ENCODE measurements at places on chromosomes 7 and 10.
A peak's percentile ranks its signal among the peaks of the same experiment; 100 is the strongest.

- peak; percentile 24 for DNase-seq
Observed at GRCh38 chr7:123573896-123574467, 16.4 kb upstream of the NDUFA5 start.

- no peak for DNase-seq
Observed at GRCh38 chr7:135784013-135784412, 35.4 kb upstream of the FAM180A start.

DNA sequence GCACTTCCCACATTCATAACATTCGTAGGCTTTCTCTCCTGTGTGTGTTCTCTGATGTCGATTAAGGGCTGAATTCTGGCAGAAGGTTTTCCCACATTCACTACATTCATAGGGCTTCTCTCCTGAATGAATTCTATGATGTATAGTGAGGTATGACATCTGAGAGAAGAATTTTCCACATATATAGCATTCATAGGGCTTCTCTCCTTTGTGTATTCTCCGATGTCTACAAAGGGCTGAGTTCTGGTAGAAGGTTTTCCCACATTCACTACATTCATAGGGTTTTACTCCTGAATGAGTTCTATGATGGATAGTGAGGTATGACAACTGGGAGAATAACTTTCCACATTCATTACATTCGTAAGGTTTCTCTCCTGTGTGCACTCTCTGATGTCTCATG lies 15.6 kb downstream of the ZNF12 start:
- no peak for DNase-seq

GRCh38 chr7:1400371-1400770 lies 58.9 kb downstream of the MICALL2 start:
- no peak for DNase-seq

- DNase-seq = peak; percentile 29
Observed at GRCh38 chr10:29535012-29535777, 99.6 kb downstream of the SVIL start.

GRCh38 chr10:71218651-71219050 lies 6.3 kb downstream of the UNC5B start:
- no peak for DNase-seq

DNA sequence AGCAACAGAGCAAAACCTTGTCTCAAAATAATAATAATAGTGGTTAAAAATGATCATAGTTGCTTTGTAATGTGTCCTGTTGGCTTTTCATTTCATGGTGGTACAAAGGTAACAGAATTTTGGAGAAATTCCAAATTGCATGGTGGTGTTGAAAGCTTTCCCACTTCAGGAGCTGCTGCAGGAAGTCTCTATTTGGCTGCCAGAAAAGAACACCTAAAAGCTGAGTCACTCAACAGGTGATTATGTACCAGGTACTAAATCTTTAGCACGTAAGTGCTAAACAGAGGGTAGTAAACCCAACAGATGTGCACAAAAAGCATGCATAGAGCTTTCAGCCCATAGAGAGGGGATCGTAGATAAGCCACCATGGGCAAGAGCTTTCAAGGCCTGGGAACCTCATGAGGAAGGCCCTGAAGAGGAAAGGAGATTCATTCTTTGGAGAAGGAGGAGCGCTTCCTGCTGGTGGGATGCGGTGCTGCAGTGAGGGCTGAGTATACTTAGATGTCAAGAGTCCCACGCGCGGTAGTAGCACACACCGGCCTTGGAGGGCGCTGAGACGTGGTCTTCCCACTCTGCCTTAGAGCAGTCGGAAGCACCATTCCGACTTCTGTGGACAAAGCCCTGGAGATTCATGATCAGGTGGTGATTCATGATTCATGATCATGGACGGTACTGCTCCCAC lies 118.7 kb downstream of the RALA start:
- peak; percentile 68 for DNase-seq

GRCh38 chr10:3465406-3465891 lies 292.9 kb upstream of the PITRM1 start:
- DNase-seq = peak; percentile 27

DNA sequence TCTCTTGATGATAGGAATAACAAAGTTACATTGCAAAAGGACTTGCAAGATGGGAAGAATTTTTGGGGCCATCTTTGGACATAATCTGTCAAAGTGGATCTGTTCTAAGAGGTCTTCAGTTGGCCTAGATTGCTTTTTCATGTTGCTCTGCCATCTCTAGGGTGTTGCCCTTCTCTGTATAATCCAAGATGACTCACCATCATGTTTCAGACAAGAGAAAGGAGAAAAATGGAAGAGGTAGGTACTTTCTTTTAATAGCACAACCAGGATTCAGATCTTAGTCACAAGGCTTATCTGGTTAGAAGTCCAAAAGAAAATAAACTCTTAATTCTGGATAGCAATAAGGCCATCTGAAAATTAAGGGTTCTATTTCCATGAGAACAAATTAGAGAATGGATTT lies 38.7 kb upstream of the FOXP2 start:
- no peak for DNase-seq

GRCh38 chr10:102354451-102354850 lies 41.1 kb upstream of the NFKB2 start:
- DNase-seq = no peak

DNA sequence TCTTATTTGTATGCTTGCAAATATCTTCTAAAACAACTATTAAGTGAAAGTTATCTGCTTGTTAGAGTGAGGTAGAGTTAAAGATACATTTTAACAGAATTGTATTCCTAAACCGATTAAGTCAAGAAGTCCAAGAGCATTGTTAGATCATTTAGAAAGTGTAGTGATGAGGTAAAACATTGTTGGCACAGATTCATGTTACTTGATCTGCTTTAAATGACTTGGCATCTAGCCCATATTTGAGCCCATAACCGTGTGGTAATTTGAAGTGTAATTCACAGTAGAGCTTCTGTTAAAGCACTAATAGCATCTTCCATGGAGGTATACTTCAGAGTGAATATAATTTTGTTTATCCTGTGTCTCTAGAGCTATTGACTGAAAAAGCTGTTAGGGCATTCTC lies 62.1 kb downstream of the PTEN start:
- DNase-seq = no peak

DNA sequence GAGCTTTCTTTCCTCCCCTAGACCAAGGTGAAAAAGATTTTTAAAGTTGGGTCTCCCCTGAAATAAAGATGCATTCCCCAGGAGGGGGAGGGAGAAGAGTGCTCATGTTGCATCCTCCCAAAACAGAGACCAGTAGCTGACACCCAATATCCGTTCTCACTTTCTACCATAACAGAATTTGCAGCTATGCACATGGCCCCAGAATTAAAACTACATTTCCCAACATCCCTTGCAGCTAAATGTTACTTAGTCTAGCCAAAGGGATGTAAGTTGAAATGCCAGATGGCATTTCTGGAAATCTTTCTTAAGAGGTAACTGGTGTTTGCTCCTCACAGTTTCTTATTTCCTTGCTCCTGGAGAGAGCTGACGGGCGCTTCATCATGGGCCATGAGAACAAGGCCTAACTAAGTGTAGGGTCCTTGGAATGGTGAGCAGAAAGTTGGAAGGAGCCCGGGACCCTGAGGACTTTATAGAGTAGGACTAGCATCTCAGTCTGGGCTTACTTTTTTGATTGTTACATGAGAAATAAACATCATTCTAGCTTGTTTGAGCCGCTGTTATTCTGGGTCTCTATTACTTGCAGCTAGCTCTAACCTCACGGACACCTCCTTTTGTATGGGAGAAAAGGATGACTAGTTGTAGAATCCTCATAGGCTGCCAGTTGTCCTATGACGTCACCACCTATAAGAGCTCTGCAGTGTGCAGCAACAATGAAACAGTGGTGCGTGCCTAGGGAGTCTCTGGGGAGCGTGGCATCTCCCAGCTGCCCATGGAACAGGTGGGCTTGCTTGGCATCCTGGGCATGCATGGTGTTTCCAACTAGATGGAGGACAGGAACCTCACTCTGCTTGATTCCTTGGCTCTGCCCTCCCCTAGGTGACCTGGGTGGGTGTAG lies 46.1 kb upstream of the EXOC6 start:
- peak; percentile 16 for DNase-seq

DNA sequence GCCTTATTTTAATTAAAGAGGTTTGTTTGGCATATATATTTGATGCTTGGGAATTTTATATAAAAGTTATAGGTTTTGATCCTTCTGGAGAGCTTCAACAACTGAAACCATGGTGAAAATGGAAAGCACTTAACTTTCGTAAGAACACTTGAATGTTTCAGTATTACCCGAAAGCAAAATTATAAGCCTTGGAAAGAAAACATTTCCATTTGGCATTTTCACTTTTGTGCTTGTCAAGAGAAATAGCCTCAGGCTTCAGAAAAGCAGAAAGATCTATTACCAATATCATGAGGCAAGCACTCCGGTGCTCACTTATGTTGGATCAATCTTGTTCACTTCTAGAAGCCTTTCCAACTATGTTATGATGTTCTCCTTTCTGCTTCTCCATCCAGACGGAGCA lies 256.0 kb downstream of the TRIL start:
- DNase-seq = no peak

DNA sequence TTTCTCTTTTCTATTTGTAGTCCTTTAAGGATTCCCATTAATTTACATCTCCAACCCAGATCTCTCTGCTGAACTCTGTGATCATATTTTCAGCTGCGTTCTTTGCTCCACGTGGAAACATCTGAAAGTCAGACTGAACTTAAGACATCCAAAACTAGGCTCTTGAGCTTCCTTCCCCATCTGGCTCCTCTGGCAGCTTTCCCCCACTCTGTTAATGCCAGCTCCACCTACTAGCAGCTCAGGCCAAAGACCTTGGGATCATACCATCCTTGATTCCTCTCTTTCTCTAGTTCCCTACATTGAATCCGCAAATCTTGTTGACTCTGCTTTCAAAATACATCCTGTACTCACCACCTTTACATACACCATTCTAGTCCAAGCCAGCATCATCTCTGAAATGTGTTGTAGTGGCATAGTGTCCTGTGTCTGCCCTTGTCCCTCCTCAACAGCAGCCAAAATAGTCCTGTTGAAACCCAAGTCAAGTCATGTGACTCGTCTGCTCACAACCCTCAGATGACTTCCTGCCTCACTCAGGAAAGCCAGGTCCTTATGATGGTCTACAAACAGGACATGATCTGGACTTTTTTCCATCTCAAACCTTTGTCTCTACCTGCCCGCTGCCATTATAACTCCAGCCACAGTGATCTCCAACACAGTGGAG lies 7.0 kb downstream of the REEP3 start:
- DNase-seq = no peak

- peak; percentile 55 for DNase-seq
Observed at GRCh38 chr10:104325436-104326435, 12.5 kb downstream of the ITPRIP start.

GRCh38 chr10:106631016-106631702 lies 533.3 kb downstream of the SORCS1 start:
- no peak for DNase-seq

DNA sequence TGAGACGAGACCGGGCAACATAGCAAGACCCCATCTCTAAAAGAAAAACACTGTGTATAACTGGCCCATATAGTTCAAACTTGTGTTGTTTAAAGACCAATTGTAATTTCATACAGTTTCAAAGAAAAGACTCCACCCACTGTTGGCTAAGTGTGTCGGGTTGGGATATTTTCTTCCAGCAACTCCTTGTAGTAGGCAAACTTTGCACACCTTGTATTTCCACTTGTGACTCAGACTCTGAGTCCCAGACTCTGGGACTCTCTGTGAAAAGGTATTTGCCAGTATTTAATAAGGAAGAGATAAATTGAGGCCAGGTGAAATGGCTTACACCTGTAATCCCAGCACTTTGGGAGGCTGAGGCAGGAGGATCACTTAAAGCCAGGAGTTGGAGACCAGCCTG lies 29.3 kb upstream of the RHBDD2 start:
- no peak for DNase-seq

DNA sequence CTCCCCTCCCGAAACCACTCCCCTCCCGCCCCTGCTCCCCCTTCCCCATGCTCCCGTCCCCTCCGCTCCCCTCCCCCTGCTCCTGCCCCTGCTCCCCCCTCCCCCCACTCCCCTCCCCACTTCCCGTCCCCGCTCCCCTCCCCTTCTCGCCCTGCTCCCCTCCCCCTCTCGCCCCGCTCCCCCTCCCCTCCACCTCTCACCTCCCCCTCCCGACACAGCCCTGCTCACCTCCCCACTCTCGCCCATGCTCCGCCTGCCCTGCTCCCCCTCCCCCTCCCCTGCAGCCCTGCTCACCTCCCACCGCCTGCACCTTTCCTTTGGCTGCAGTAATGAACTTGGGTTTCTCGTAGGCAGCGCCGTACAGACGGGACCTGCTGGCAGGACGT lies 49.9 kb upstream of the NKX6-2 start:
- no peak for DNase-seq

DNA sequence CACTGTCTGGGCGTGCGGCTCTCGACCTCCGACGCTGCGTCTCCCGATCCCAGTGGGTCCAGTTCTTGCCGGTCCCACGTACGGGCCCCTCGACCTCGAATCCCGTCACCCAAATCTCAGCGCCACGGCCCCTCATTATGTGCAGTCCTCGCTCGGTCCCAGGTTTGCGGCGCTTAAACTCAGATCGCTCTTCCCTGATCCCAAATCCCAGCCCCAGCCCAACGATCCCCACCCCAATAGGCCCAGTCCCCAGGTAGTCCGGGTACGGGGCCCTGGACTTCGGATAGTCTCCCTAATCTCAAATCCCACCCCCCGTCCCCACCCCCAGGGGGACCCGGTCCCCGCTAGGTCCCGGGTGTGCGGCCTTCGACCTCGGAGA lies 666 bp downstream of the HNRNPF start:
- no peak for DNase-seq

DNA sequence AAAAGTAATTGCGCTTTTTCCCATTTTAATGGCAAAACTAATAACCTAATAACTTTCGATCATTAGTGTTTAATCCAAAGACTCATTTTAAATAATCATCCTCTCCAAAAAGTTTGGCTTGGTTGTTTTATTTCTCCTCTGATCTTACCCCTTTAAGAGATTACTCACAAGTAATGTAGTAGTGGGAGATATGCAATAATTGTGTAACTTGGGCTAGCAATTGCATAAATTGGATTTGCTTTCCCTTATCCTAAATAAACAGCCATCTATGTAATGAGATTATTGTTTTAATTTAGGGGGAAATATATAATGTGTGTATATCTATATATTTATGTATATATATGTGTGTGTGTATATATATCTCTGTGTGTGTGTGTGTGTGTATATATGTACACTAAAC lies 82.5 kb downstream of the RNLS start:
- no peak for DNase-seq

DNA sequence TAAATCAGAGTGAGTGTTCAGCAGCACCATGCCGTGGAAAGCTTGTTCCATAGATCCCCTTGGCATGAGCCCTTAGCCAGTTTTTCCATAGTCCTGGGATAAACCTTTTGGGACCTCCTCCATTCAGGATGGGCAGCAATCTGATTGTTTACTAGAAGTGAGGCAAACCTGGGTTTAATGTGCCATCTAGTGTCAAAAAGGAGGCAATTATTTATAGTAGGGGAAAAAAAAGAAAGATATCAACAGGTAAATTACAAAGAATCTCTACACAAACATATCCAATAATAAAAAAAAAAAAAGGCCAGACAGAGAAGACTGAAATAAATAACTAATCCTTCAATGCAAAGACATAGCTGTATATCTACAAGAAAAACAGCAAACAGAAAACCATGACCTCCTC lies 229.0 kb upstream of the STK17A start:
- DNase-seq = no peak

DNA sequence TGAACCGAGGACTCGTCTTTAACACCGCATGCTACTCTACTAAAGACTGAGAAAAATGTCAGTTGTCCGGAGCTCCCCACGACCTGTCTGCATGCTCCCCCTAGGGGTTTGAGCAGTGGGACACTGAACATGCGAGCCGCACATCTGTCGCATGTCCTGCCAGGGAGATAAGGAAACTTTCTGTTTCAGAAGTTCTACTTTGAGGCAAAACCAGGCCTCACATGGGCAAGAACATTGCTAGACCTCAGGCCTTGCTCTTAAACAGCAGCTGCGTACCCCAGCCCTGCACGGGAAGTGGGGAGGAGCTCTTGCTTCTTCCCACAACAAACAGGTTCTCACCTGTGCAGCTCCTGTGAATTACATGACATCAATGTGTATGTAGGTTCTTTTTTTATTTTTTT lies 30.3 kb upstream of the HERPUD2 start:
- DNase-seq = peak; percentile 27

Data from hematopoietic multipotent progenitor cell treated with erythropoietin and hydrocortisone succinate and interleukin-3 and kit ligand, for 4 days (in vitro differentiated cells).